DMS79 treated with DMSO at 0.1 percent for 48 hours (cell line): ENCODE measurements at places on chromosomes 1 and 21.

GRCh38 chr1:212142883-212143530 lies 107.5 kb downstream of the DTL start:
- DNase-seq: no peak

DNA sequence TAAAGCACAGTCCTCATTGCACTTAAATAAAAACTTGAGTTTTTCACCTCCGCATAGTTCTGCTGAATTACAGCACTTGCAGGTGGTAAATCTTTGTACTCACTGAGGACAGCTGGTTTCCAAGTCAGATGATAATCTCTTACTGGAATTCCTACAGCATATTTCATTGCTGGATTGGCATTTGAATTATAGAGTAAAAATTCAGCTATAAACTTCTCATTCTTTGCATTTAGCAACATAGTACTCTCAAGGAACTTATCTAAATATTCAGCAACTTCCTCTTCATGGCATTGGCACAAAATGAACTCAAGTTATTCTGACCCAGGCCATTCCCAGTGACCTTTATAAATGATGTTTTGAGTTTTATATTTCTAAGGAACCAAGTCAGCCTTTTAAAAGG lies 23.4 kb downstream of the GORAB start:
- no peak for DNase-seq

- no peak for DNase-seq
Observed at GRCh38 chr1:179187043-179187442, 42.4 kb downstream of the ABL2 start.

GRCh38 chr1:33433509-33434362 lies 2.8 kb upstream of the PHC2 start:
- DNase-seq: no peak

DNA sequence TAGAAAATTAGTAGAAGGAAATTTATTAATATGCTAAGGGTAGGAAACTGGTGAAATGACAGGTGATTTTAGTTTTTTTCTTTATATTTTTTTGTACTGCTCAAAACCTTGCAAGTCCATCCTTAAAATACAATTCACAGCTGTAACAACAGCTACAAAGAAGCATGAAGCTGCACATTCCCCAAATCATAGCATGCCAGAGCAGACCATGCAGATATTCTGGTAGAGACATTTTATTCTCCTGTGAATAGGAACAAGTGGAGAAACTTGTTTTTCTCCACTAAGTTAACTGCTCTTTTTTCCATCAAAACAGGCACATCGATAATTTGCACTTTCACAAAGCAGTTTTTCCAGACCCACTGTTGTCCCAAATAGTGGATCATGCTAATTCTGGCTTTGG lies 1125.7 kb downstream of the BRINP3 start:
- DNase-seq: no peak

DNA sequence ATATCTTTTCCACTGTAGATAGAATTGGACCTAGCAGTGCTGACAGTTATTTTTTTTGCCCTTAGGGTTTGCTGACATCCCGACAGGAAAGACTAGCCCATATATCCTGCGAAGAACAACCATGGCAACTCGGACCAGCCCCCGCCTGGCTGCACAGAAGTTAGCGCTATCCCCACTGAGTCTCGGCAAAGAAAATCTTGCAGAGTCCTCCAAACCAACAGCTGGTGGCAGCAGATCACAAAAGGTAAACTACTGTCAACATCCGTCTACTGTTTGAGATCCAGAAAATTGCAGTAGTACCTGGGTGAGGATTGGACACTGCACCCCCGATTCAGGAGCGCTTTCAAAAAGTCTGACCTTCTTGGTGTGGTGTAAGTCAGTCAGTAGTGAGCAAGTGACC lies 55.8 kb downstream of the CENPF start:
- no peak for DNase-seq

DNA sequence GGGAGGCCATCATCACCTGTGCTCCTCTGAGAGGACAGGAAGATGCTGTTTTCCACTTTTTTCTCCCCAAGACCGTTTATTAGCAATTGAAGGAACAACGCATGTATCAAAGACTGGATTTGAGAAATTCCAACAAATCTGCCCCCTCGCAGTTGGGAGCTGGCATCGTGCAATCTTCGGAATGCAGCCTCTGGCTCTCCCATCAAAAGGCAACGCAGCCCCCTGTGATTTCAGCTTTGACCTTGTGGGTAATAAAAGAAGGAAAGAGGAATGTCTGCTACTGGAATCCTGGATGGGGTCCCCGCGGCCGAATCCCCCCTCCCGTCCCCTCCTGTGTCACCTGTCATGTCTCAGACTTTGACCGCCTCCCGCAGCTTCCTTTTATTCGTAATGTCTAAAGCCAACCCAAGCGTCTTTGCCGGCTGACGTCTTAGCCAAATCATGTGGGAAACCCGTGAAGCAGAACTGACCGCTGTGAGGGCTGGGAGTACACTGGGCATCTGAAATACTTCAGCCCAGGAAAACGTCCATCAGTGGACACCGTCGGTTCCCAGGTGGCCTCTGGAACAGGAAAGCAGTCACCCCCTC lies 101.5 kb downstream of the WDR4 start:
- DNase-seq: no peak

DNA sequence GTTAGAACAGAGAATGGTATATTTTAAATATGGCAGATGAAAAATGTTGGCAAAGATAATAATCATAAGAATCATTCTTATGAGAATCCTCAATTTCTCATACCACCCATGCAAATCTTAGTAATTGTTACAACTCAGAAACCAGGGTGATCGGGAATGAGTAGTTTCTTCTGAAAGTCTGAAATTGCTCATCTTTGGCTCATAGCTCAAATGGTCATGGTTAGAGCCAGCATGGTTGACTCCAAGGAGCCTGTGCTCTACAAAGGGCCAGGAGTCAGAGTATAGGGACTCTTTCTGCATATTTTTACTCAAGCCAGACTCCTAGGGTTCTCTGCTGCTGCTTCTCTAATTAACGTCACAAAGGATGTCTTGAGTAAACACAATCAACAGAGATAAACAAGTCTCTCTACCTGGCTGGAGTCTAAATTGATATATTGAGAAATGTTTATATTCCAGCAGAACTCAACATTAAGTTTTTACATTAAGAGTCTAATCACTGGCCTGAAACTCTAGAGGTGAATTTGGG lies 1.9 kb upstream of the ETV3 start:
- DNase-seq: no peak

- DNase-seq: no peak
Observed at GRCh38 chr1:208002672-208003071, 91.7 kb upstream of the CD34 start.

- DNase-seq: no peak
Observed at GRCh38 chr21:25360593-25360992, 246.7 kb downstream of the MRPL39 start.

- DNase-seq: no peak
Observed at GRCh38 chr1:61215119-61215518, 132.8 kb downstream of the NFIA start.

DNA sequence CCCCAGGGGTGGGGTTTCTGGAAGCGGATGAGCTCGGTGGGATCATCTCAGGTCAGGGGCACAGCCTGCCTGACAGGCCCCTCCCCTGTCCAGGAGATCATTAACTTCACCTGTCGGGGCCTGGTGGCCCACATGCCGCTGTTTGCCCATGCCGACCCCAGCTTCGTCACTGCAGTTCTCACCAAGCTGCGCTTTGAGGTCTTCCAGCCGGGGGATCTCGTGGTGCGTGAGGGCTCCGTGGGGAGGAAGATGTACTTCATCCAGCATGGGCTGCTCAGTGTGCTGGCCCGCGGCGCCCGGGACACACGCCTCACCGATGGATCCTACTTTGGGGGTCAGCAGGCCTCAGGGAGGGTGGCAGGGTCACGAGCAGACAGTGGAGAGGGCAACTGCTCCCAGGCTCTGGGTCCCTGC lies 8.4 kb downstream of the HCN3 start:
- DNase-seq: no peak

DNA sequence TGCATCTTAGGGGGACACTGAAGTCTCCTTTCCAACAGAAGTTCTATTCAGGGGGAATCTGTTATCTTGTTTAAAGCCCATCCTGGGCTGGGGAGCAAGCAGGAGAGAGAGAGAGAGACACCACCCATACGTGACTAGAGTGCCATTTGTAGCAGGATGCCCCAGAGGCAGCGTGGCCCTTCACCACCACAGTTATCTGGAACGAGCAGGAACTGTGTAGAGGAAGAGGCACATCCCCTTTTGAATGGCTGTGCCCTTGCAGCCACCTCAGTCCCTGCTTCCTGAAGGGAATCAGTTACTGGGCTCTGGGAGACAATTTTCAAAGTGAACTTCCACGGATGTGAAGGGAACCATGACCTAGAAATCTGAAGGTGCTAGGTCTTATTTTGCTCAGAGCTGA lies 19.4 kb upstream of the LAMTOR5 start:
- DNase-seq: no peak

- DNase-seq: no peak
Observed at GRCh38 chr1:24925082-24925779, 4.8 kb downstream of the RUNX3 start.

GRCh38 chr21:34074283-34075090 lies 1.1 kb downstream of the MRPS6 start:
- peak; percentile 41 for DNase-seq

GRCh38 chr1:57013522-57013921 lies 47.7 kb upstream of the C8B start:
- no peak for DNase-seq

- no peak for DNase-seq
Observed at GRCh38 chr1:194071205-194071604, 884.8 kb upstream of the B3GALT2 start.

- DNase-seq: peak; percentile 34
Observed at GRCh38 chr1:167488786-167489185, 29.5 kb downstream of the CD247 start.

DNA sequence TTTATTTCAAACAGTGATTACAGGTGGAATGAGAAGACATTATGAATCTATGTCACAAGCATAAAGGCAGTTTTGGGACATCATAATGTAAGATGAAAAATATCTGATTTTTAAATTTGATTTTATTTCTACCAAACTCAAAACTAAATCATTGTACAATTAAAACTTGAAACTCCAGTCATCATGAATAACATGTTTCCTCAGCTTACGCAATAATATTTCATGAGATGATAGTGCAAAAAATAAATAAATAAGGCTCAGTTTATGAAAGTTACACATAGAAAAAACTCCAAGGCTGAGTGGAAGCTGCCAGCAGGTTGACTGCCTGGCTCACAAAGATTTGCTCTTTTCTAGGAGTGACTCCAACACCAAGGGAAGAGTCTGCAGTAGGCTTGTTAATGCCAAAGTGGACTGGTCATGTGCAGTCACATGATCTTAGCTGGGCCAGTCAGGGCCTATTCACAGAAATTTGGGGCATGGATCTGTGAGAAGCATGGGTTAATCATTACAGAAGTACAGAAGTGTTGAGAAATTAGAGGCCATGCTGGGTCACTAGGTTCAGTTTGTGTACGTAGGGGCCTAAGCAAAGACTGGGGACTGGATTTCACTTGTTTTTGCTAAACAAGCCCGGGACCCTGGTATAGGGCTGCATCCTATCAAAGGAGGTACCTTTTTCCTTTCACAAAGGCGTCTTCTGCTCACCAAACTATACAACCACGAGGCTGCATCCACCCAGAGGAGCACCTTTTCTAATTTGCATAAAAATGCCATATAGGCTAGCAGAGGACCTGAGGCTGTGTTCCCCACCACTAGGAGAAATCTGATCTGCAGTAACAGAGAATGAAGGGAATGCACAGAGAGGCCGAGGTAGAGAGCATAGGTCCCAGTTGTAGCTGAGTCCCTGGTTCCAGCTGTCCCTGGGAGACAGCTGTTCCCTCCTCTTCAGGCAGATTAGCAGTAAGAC lies 4.9 kb upstream of the ABCA4 start:
- no peak for DNase-seq

- DNase-seq: no peak
Observed at GRCh38 chr21:14687268-14687625, 141.1 kb upstream of the SAMSN1 start.

DNA sequence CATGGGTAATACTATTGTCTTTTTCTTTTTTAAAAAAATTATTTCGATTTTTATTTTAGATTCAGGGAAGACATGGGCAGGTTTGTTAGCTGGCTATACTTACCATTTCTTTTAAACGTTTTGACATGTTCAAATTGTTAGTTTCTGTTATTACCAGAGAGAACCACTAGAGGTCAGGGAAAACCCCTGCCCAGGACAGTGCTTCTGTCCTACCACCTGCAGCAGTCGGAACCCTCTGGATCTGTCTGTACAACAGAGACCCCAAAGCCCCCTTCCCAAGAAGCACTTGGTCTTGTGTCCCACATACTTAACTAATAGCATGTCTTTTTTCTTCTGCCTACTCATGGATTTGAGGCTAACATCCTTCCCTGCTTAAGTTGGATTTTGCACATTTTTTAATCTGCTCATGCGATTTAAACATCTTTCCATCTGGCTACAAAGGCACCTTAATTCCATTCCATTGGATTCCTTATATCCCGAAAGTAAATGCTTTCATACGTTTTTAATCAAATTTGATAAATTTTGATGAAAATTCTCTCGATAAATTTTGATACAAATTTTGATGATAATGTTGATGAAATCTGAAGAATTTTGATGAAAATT lies 10.0 kb upstream of the C1orf115 start:
- DNase-seq: peak; percentile 56

DNA sequence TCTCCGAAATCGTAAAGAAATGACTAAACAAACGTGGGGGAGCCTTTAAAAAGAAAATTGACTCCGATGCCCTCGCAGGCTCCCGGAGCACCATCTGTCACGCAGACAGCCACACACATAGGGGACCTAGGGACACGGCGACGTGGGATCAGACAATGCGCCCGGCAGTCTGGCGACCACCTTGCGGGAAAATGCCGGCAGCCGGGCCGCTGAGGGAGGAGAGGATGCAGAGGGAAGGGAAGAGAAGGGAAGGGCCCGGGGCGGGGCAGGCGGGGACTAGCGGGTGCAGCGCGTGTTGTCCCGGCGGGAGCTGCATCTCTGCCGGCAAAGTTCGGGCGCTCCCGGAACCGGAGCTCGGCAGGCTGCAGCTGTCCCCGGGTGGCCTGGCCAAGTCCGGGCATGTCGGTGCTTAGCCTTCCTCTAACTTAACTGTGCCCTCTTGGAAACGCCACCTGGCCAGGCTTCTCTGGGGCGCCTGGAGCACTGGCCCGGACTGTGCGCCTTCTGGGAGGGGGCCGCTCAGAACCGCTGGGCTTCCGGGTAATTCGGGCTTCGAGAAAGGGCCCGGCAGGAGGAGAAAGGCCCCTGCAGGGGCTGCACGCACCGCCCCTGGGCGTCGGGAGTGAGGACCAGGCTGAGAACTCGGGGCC lies 1.8 kb downstream of the NHLH2 start:
- peak; percentile 15 for DNase-seq
